ENCODE measurements at places on chromosomes 3 and 15. TPM values are rescaled to one million over a fixed set of nuclear protein-coding genes. Genes with fewer than 3 reads are reported as not detected.

Gene TEX55
- not detected for total RNA-seq

DNA sequence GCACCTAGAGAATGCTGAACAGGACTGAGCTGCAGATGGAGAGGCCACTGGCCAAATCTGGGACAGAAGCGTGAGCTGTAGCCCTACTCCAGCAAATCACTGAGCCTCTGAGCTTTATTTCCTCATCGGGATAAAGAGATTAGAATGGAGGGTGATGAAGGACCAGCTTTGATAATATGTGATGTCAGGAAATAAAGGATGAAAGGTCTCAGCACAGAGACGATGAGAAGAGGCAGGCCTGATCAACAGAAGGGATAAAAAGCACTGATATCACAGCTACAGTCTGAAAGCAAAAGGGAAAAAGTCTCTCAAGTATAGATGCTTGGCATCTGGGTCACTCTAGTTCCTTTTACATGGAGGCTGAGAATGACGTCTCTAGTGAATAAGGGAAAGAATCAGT, 70.0 kb downstream of the DHX30 start:
- no peak for ATAC-seq

DNA sequence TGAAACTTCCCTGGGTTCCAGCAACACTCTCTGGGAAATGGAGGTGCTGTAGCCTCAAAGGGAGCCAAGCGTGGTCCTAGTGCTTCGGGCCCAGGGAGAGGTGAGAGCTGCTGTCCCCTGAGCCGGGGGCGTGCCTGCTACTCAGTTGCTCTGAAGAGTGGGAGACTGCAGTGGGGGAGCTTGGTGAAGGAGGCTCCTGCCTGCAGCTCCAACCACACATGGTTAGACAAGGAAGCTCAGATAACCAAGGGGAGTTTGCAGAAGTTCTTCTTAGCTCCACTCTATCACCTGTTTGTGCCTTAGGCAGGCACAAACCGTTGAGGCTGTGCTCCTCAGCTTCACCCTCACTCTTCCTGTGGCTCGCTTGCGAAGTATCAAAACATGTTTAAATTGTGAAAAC, 53.6 kb upstream of the TRPM1 start:
- ATAC-seq, result no peak

DNA sequence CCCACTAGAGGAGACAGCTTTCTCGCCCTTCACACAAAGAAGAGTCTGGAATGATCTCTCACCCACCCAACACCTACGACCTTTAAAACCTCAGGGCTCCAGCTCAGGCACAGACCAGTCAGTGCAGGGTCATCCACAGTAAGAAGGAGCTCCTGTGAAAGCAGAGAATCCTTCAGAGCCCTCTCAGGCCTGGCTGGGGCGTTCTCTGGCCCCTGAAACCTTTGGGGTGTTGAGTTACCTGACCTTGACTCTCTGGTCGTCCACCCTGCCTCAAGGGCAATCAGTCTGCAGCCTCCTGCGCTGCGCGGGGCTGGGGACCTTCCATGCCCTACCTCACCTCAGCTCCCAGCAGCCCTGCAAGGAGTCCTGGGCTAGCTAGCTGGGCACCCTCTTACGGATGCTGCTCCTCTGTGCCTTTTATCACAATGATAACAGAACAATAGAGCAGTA, 106.2 kb downstream of the ADCY5 start:
- ATAC-seq, result no peak

GRCh38 chr15:80999623-81000036, 1.1 kb upstream of the TLNRD1 start:
- ATAC-seq, result peak; percentile 13

Gene NDN
- 0.16 TPM for total RNA-seq

Gene ACTC1
- not detected for total RNA-seq

- ATAC-seq, result peak; percentile 66
Measured at GRCh38 chr3:153291059-153291685, 129.1 kb downstream of the RAP2B start.

- no peak for ATAC-seq
Measured at GRCh38 chr3:79885407-79885806, 117.6 kb upstream of the ROBO1 start.
